Fibroblast of upper back skin (primary cell): ENCODE measurements at places on chromosomes 5 and 9.

DNA sequence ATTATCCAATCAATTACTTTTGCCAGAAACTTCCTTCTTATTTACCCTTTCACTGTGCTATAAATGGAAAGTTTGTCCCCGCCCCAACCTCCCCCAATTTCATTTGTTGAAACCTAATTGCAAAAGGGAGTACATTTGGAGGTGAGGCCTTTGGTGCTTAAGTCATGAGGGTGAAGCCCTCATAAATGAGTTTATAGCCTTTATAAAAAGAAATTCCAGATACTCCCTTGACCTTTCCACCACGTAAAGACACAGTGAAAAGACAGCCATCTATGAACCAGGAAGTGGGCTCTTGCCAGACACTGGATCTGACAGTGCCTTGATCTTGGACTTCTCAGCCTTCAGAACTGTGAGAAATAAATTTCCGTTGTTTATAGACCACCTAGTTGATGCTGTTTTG is 82.3 kb downstream of the NUDT12 start:
- no peak for DNase-seq

DNA sequence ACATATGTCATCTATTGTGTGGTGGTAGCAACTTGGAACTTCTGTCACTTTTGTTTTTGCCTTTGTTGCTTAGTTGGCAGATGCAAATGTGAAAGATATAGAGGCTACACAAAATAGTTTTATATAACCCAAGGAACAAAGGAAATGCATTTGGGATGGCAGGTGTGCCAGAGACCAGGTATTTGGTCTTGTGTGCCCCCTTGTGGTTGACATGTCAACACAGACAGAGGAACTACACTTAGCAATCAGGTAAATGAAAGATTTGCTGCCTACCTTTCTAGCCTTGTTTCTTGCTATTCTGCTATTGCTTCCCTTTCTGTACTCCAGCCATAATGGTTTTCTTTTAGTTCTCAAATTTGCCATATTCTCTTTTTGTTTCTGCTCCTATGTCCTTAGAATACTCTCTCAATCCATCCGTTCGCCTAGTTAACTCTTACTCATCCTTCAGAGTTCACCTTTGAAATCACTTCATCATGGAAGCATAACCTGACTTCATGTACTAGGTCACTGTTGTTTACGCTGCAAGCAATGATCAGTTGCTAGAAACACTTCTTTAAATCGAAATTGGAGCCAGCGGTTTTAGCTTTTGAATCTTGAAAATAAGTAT is 119.5 kb downstream of the TRPM3 start:
- peak; percentile 36 for DNase-seq

- no peak for DNase-seq
These were observed 194.8 kb upstream of the ADAMTS16 start for GRCh38 chr5:4945296-4945695.

DNA sequence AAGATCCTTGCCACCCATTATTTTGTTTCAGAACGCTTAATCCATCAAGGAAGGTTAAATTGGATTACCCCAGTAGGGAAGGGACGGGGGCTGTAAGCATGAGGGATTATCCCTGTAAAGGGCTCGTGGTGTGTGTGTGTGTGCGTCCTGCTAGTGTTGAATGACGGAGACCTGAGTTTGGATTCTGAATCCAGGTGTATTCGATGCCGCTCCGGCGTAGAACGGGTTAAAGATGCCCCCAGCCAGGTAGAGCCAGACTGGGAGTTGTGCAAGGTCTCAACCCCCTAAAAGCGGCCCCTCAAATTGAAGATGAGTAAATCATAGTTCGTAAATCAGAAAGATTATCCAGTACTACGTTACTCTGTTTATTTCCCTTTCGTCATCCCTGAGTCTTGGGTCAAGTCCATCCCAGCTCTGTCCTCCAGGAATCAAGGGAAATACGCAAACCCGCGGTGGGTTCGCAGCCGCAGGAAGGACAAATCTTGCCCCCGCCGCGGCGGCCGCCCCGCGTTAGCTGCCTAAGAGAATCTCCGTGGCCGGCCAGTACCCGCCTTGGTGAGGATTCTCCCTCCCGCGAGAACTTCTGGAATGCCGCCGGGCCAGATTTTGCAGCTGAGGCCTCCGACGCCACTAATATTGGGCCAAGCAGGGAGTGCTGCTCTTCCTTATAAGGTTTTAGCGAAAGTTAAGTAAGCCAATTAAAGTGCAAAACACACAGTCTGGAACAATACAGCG is 586 bp upstream of the MTAP start:
- peak; percentile 86 for DNase-seq

GRCh38 chr5:88952344-88952743 is 69.4 kb upstream of the MEF2C start:
- DNase-seq: peak; percentile 38

- peak; percentile 62 for DNase-seq
These were observed 14.5 kb upstream of the AUH start for GRCh38 chr9:91376239-91376638.

GRCh38 chr5:78545406-78545805 is 103.2 kb downstream of the LHFPL2 start:
- DNase-seq: no peak

GRCh38 chr5:55416306-55416705 is 108.5 kb downstream of the MTREX start:
- DNase-seq: peak; percentile 37

- no peak for DNase-seq
These were observed 116.8 kb upstream of the PDE4D start for GRCh38 chr5:60010328-60010727.

DNA sequence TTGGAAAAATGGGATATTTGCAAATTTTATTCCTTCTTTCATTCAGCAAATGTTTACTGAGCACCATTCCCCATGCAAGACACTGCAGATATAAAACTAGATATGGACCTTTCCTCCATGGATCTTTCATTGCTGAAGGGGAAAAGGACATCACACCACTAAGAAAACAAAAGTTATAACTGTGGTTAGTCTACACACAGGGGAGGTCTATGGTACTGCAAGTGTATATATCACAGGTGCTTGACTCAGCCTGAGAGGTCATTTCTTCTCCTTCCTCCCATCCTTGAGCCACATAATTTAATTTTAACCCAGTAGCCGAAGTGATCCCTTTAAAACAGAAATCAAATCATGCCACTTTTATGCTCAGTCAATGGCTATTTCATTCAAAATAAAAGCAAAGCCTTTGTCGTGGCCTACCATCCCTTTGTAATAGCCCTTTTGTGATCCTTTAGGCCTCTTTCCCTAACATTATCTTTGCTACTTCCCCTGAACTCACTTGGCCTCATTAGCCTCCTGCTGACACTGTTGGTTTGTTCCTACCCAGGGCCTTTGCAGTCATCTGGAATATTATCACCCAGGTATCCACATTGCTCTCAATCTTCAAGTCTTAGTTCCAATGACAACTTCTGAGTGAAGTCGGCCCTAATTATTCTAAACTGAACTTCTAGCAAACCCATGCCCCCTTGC is 213.2 kb downstream of the GABRB2 start:
- no peak for DNase-seq

GRCh38 chr5:89228355-89228754 is 345.4 kb upstream of the MEF2C start:
- DNase-seq: no peak

DNA sequence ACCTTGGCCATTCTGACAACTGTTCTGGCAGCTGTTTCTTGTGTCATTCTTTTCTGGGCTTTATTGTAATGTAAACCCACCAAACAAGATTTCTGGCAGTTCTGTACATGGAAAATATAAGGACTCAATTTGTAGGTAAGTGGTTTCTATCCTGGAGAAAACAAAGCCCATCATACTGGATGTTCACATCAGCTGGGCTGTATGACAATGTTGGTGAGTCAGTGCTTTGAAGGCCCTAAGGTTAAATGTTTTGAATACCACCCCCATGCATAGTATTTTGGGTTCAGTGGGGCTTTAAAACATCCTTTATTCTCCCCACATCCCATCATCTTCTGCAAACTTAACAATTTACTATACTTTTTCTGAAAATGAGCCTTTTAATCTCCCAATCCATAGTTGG is 52.5 kb downstream of the SH3GL2 start:
- no peak for DNase-seq

DNA sequence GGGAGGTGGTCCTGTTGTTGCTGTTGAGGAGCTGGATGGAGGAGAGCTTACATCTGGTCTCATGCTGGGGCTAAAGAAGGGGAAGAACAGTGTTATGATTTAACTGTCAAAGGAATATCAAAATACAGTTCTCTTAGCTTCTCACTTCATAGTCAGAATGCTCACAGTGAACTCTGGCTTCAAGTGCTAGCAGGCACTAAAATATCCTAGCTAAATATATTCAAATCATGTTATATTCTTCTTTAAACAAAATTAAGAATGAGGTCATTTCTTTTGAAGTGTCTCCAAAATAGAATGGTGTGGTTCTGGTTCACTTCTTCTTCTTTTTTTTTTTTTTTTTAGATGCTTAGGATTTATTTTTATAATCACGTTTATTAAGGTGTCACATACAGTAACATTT is 89.4 kb downstream of the NR3C1 start:
- DNase-seq: no peak

GRCh38 chr9:87465816-87466215 is 31.9 kb upstream of the DAPK1 start:
- no peak for DNase-seq

DNA sequence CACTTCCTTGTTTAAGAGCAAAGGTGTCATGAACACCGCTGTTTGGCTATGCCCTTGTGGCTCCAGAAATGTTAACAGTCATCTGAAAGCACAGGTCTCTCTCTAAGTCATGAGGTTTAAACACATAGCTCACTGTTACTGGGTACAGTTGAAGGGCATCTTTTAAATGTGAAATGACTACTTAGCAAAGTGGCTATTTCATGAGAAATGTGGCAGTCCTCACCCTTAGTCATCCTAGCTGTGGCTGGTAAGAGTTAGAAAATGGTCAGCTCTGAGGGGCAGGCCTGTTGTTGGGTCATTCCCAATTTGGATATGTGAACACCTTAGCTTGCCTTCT is 24.2 kb upstream of the TMEM171 start:
- no peak for DNase-seq

GRCh38 chr5:136446565-136446964 is 81.2 kb upstream of the TRPC7 start:
- DNase-seq: no peak

DNA sequence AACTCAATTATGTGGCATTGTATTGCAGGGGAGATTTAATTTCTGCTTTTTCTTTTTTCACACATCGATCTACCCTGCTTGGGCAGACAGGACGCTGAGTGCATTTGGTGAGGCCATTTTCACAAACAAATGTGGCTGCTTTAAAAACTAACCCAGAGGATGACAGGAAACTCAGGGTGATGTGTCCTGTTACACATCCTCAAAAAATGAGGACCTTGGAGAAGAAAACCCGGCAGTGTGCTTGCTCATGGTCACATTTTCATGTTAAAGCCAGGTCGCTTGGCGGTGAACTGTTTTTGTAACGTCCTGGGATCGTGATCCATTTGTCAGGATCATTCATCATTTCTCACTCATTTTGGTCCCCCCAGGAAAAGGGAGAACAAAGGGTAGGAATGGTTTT is 478.3 kb upstream of the ADAMTS16 start:
- peak; percentile 59 for DNase-seq

DNA sequence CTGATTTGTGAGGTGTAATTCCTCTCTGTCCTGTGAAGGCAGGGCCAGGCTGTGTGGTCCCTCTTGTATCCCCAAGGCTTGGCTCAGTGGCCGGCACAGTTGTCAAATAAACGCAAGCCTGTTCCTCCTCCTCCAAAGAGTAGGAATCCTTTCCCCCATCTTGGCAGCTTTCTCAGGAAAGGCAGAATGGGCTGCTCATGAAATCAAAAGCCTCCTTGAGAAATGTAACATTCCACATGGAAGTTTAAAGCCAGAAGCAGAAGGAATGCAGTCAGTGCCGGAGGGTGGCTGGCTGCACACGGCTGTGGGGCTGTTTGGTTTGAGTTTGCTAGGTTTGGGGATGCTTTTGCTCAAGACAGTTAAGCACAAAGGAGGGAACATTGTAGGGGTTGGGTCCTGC is 34.5 kb upstream of the MED10 start:
- peak; percentile 29 for DNase-seq

GRCh38 chr9:37053684-37054362 is 19.8 kb upstream of the PAX5 start:
- no peak for DNase-seq

DNA sequence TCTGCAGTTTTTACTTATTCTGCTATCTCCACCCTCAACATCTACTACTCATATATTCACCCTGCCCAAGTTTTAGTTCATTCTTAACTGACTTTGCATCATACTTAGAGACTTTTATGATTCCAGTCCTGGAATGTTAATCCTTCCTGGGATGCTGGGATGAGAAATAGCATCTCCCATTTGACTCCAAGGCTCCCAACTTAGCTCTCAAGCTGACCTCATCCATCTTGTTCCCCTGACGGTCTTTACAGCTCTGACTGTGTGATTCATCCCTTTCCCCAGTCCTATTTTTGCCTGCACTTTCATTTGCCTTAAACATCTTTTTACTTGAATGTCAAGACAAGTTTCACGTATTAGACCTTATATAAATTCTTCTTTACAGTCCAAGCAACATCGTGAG is 297.8 kb downstream of the EPB41L4A start:
- DNase-seq: peak; percentile 90

GRCh38 chr5:86974955-86975354 is 292.7 kb upstream of the RASA1 start:
- no peak for DNase-seq

DNA sequence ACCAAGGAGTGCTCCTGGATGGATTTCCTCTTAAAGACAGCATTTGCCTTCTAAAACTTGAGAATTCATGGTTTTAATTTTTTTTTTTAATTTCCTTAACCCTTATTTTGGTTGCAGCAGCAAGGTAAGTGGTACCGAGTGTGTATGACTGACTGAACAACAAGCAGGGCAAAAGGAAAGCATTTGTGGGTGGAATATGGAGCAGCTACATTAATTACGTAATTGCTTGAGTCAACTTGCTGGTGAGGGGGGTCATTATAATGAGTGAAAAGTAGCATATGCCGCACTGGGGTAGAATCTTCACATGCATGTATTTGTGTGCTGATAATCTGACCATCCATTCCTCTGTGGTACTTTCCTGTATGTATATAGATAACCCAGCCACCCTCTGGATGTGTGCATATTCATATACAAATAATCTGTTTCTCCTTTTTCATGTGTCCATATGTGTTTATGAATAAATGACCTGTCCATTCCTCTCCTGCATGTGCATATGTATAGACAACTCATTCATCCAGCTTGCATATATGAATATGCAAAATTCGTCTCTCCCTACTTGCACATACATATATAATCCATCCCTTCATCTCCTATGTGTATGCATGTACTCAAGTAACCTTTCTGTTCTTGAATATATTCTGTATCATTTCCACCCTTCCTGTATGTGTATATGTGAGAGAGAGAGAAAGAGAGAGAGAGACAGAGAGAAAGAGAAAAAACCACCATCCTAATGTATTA is 147.5 kb upstream of the RUSC2 start:
- peak; percentile 21 for DNase-seq
